ENCODE measurements at places on chromosomes 16 and 17.
A peak's percentile ranks its signal among the peaks of the same experiment; 100 is the strongest.

- DNase-seq = peak; percentile 43
These were observed at the start of gene DNASE1 for GRCh38 chr16:3654249-3654991. Gene DNASE1, plus strand, starts transcription at chr16:3654691. Its CDS starts 683 bp downstream, at chr16:3655374.

DNA sequence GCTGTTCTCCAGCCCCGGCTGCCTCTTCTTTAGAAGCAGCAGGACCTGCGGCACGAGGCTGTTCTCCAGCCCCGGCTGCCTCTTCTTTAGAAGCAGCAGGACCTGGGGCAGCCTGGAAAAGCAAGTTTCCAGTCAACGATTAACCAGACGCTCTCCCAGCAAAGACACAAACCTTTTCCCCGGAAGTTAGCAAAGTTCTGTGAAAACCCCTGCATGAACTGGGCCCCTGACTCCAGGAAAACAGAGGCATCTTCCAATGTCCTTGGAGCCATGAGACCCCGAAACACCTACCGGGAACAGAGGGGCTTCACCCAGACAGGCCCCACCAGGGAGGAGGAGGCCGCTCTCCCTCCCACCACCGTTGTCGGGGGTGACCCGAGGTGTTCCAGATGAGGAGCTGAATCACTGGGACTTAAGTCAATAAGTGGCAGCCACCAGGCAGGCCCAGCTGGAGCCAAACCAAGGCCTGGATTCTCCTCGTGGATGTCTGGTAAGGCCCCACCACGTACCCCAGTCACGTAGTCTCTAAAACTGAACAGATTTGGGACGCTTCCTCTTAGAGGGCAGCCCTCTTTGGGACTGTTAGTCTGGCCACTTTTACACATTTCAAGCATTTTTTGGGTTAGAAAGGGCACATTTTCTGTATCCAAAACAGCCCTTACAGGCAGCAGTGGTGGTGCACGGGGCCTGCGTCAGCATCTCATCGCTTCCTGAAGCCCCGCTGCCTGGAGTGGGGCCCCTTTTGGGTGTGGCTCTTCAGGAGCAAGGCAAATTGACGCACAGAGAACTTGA lies at the start of gene RPH3AL:
Gene RPH3AL (minus strand): TSS at position 387 of the 792 bp plus-strand sequence. CDS start 25,264 bp downstream, outside the sequence.
- peak; percentile 79 for DNase-seq

DNA sequence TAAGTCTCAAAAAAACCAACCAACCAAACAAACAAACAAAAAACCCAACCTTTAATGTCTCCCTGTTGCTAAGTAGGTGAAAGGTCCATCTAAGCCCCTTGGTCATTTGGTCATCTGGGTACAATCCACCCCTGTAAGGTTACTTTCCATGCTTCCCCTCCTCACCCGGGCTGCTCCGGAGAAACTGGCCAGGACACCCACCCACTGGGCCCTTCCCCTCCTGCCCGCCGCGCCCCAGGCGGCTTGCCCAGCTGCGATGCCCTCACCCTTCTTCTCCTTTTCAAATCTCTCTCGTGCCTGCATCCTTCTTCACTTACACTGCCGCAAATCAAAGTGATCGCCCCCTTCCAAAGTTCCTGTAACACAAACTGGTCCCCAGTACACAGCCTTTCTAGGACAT lies 2.0 kb downstream of the NTAN1 start:
- DNase-seq = no peak

GRCh38 chr16:84278968-84279367 lies 15.7 kb upstream of the WFDC1 start:
- DNase-seq = no peak

DNA sequence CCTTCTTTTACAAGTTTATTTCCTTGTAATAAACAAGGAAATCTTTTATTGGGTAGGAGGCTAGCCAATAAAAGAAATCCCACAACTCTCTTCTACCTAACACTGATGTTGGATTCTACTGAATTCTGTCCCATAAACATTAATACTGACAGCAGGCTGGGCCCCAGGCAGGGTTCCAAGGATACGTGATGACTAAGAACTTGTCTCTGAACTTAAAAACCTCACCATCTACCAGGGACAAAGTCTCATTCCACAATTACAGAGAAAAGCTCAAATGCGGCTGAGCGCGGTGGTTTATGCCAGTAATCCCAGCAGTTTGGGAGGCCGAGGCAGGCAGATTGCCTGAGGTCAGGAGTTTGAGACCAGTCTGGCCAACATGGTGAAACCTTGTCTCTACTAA lies 64.9 kb downstream of the ARHGAP17 start:
- no peak for DNase-seq

DNA sequence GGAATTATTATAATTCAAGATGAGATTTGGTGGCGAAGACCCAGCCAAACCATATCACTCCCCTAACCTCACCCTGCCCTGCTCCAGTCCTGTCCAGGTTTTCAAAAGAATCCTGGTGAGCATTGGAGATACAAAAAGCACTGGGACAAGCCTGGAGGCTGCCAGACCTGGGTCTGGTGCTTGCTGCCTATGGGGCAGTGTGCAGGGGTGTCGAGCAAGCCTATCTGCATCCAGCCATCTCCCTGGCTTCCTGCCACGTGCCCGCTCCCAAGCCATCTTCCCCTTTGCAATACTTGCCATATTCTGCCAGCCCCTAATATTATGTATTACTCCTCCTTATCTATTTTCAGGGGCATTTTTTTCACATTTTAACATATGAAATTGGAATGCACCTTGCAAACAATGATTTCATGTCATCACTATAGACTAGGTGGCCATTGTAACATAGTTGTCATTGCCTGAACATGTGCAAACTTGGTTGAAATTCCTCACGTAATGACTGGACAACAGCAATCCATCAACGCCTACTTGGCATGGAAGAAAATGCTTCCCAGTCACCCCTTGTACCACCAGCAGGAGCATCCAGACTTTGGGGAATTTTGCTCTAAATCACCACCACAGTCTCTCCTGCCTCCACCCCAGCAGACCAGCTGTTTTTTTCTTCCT lies 8.1 kb upstream of the KDM8 start:
- DNase-seq = no peak

- no peak for DNase-seq
These were observed 629 bp downstream of the GEMIN4 start for GRCh38 chr17:751269-752001.

DNA sequence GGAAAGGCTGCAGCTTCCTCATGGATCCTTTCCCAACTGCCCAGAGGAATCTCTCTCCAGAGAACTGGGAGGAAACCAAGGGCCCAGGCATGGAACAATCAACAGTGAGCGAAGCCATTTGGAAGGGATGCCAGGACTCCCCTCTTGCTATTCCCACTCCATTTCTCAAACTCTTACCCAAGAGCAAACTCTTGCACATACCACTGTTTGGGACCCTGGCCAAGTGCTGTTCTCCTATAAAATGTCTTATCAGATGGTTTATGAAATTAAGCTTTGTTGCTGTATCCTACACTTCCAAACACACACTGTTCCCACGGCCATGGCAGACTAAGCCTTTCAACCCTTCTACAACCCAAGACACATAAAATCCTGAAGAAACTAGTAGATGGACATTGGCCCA lies 48.3 kb upstream of the AXIN2 start:
- DNase-seq = no peak

- DNase-seq = no peak
These were observed 55.3 kb downstream of the USP10 start for GRCh38 chr16:84754956-84755672.

DNA sequence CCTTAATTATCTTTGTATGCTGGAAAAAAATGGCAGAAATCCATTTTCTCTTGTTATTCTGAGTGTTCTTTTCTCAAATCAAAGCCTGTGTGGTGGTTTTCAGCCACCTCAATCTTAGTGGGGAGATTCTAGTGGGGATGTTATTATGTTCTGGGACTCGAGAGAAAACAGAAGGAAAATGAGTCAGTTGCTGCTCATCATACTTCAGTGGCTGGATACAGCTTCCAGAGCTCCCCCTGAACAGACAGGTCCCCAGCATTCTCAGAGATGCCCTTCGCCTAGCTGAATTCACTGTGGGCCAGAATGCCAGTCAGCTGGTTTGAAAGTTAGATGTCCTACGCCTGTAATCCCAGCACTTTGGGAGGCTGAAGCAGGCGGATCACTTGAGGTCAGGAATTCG lies 8.5 kb downstream of the ST6GALNAC1 start:
- no peak for DNase-seq

- DNase-seq = no peak
These were observed 37.1 kb upstream of the MYLK3 start for GRCh38 chr16:46785076-46785845.

- DNase-seq = no peak
These were observed 1.3 kb downstream of the CCDC102A start for GRCh38 chr16:57534881-57535658.

DNA sequence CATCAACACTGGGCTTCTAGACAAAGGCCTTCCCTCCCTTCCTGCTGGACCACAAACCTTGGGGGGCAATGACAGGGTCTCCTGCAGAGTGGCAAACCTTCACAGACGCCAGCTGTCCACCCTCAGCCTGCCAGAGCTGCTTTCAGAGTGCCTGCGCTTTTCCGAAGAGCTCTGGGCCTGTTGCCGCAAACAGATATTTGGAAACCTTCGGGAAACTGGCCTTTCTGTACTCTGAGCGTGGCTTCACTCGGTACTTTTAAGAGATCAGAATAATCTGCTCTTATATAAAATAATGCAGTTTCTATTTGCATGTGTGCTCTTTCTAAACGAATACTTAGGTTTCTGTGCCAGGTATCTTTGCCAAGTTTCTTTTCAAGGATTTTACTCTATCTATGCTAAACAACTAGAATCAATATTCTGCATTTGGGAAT lies 152.1 kb upstream of the CHMP6 start:
- DNase-seq = no peak

- no peak for DNase-seq
These were observed 32.9 kb upstream of the FBXO47 start for GRCh38 chr17:39000021-39000601.

- no peak for DNase-seq
These were observed 12.6 kb downstream of the THRA start for GRCh38 chr17:40075201-40075941.

- DNase-seq = no peak
These were observed 2.7 kb upstream of the UNC13D start for GRCh38 chr17:75846692-75847613.

DNA sequence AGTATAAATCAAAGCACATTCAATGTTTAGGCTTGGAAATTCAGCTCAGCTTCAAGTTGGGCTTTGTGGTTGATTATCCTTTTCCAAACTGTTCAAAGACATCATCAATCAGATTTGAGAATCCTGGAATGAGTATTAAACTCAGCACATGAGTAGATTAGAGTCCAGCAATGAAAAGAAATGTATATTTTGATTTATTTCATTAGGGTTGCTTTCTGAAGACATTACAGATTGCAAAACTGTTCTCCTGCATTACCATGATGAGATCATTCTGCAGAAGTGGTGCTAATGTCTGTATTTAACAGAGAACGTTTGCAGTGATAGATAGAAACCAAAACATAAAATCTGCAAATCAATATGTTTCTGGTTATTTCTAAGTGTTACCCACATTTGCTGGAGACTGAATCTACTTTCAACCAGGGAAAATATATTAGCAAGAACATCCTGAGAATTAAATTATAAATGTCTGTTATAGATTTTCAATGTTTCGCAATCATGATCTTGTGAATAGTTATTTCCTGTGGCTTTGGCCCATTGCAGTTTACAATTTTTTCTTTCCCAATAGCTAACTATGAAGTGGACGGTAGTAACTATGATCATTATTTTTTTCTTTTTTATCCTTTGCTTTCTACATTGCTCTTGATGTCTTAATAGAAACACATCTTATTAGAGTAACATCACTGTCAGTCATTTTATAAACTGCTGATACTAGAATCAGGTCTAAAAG lies 1125.7 kb upstream of the GOT2 start:
- DNase-seq = no peak

- DNase-seq = peak; percentile 94
These were observed 636 bp upstream of the GABARAP start for GRCh38 chr17:7242717-7243452.

- no peak for DNase-seq
These were observed 2.8 kb upstream of the PVALEF start for GRCh38 chr17:81162491-81162890.

DNA sequence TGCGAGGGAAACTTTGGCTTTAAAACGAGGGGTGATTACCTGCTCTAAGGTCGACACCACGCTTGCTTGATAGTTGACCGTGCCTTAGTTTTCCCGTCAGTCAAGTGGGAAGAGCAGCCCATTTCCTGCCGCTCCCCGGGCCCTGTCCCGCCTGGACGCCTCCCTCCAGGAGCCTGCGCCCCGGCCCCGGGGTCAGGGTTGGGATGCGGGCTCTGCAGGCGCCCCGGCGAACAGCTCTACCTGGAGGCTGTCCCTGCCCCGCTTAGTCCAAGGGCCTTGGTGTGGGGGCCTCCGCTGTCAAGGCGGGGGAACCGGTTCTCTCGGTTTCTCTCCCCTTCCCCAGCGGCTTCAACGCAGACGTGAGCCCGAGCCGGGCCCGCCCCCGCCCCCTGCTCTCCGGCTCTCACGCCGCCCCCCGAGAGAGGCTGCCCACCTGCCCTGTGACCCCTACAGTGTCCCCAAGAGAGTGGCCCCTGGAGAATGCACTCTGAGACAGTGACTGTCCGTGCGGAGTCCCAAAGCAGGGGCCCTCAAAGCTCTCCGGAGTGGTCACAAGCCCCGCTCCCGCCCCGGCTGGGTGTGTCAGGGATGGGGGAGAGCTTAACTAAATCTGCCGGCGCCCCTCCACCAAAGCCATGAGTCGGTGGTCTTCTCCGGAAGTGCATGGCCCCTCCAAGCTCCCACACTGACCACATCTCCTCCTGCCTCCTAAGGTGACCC lies 117.4 kb upstream of the SMURF2 start:
- DNase-seq = no peak

GRCh38 chr17:64455993-64456885 lies 7.3 kb downstream of the MILR1 start:
- DNase-seq = no peak

All from right renal pelvis (tissue), 4 donors.